A172 (cell line): ENCODE measurements at places on chromosomes 11 and 22. TPM values are rescaled to one million over a fixed set of nuclear protein-coding genes. Genes with fewer than 3 reads are reported as not detected.

DNA sequence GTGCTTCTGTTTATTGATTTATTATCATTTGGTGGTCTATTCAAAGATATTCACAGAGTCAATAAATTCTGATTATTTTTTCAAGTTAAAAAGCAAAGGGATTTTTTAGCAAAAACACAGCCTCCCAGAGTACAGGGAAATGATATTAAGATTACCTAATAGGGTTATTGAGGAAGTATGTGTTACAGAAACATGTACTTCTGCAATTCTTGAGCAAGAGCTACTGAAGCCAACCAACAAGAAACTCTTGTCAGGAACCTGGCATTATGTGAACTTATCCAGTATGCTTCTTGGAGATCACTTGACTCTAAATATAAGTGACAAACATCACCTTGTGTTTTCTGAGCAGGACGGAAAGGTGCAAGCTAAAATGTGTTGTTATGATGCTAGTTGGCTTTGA lies 42.0 kb upstream of the CARD18 start:
- DNase-seq, result no peak

DNA sequence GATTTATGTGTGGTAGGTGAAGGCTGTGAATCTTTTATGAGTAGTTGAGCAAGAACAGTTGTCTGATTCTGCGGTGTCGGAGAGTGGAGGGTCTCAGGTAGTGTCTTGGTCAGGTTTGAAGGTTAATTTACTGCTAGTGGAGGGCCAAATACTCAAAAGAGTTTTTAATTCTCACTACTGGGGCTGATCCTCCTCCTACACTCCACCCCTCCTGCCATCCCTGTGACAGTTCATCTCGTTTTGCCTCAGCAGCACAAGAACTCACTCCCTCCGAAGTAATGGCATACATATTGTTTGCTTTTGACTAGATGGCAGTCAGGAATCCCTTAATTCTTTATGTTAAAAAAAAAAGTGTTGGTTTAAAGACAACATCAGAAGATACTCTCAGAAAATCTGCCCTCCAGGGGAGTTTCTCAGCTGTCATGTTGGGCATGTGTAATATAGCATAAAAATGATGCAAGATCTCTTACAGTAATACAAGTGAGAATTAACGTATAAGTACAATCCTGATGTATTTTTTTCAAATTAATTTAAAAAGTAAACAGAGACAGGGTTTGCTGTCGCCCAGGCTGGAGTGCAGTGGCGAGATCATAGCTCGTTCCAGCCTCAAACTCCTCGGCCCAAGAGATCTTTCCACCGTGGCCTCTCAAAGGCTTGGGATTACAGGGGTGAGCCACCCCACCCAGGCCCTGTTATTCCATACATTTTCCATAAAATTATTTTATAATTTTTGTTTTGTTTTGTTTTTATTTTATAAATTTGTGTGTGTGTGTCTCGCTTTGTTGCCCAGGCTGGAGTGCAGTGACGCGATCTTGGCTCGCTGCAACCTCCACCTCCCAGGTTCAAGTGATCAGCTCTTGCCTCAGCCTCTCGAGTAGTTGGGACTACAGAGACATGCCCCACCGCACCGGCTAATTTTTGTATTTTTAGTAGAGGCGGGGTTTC lies 1.3 kb downstream of the FAR1 start:
- no peak for DNase-seq

Gene MIOX
- not detected in 2 replicates for total RNA-seq

- no peak for DNase-seq
Measured at GRCh38 chr22:44847892-44848291, 95.5 kb downstream of the ARHGAP8 start.

Gene GAS2
- 0.12 and 0.22 TPM in 2 replicates for total RNA-seq

DNA sequence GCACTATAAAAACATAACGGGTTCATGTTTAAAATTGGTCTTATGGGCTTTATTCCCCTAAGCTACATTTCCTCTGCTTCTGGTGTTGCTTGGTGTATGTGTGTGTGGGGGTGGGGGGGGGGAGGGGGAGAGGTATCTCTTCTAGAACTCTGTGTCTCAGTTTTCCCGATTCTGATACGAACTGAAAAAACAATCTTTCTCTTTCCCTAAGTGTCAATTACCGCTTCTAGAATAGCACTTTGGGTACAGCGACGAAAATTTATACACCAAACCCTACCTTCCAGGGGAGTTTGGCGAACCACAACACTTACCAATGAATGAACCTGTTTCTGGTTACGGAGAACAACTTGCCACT lies 636 bp downstream of the NUP160 start:
- DNase-seq, result no peak
